ENCODE measurements at places on chromosomes 5 and 9.
A peak's percentile ranks its signal among the peaks of the same experiment; 100 is the strongest.

DNA sequence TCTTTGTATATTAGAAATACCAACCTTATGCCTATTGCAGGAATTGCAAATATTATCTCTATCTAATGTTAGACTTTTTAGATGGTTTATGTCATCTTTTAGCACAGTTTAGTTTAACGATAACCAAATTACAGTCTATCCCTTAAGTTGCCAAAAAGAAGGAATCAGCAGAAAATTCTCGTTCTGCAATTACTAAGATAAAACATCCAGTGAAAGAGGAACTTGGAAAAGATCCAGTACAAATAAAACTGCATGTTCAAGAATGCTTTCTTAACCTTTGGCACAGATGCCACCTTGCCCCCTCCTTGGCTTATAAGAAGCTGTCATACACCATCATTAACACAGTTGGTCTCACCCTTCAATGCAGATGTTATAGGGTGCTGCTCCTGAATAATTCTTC, 124.0 kb downstream of the SEMA5A start:
- DNase-seq, result no peak

- no peak for DNase-seq
Observed at GRCh38 chr9:134670851-134671281, 29.3 kb downstream of the COL5A1 start.

DNA sequence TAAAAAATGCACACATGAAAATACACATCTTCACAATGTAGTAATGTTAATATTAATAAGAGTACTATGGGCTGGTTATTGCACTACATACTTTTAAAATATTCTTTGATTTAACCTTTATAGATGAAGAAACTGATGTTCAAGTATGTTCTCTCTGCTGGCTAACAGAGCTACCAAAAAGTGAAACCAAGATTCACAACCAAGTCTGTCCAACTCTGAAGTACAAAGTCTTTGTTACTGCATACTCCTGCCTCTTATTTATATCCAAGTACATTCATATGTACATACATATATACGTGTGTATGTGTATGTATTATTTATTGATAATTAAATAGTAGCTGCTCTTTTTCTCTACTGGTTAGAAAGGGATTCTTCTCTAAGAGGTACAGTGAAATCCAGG, 325.6 kb downstream of the BNC2 start:
- DNase-seq, result no peak

DNA sequence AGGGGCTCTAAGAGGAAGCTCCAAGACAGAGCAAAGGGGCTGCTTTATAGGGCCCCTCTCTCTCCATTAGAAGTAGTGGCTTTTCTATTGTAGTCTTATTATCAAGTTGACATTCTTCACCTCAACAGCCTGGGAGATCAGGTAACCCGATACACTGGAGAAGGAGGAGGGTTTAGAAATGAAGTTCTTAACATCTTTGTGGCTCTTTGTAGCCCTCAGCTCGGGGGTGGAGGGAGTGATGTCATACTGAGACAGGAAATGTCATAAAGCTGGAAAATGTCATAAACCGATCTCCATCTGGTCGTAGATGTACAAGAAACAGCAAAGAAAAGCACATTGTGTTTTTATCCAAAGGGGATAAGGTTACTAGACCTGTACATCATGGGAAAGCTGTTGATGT, 17.9 kb downstream of the PDZD2 start:
- DNase-seq, result no peak

DNA sequence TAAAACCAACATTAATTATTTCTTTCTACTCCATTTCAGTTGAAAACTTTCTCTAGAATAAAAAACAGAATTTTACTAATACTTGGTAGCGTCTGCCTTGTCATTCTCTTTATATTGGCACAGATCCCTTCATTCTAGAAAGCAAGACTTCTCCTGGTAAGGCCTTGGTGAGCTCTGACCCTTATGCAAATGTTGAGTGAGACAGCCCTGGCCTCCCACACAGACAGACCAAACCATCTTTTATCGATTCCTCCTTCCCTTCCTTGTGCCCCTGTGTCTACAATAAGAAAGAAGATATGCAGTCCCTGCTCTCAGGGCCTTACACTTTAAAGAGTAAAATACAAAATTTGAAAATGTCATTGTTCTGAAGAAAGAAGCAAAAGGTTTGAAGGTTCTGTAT, 262.2 kb downstream of the EFNA5 start:
- no peak for DNase-seq

DNA sequence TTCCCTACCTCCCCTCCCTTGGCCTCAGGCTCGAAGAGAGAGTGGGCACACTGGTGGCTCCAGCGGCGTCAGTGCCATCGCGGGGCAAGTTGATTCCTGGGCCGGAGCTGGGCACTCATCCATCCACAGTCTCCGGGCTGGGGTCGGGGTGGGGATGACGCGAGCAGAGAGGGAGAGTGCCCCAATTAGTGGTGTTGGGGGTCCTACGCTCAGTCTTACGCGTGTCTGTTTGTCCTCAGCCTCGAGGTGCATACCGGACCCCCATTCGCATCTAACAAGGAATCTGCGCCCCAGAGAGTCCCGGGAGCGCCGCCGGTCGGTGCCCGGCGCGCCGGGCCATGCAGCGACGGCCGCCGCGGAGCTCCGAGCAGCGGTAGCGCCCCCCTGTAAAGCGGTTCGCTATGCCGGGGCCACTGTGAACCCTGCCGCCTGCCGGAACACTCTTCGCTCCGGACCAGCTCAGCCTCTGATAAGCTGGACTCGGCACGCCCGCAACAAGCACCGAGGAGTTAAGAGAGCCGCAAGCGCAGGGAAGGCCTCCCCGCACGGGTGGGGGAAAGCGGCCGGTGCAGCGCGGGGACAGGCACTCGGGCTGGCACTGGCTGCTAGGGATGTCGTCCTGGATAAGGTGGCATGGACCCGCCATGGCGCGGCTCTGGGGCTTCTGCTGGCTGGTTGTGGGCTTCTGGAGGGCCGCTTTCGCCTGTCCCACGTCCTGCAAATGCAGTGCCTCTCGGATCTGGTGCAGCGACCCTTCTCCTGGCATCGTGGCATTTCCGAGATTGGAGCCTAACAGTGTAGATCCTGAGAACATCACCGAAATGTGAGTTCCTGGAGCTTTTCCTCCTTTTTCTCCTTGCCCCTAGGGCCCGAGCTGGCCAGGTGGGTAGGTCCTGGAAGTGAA, 861 bp downstream of the NTRK2 start:
- no peak for DNase-seq

DNA sequence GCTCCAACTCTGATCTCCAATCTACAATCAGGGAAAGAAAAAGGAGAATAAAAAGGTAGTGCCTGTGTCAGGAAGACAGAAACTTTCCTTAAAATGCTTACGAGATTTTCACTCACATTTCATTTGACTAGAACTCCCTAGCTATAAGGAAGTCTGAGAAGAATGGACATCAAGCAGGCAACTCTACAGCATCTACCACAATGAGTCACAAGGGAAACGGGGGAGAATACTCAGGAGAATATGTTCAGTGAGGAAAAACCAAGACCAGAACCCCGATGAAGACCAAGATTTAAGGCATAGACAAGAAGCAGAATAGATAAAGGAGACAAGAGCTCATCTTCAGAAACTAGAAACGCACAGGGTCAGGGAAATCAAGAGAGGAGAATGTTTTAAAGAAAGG, 9.0 kb upstream of the SETD9 start:
- no peak for DNase-seq

- DNase-seq, result no peak
Observed at GRCh38 chr9:36456480-36457065, 56.5 kb upstream of the RNF38 start.

- DNase-seq, result no peak
Observed at GRCh38 chr5:32059761-32060530, 114.2 kb downstream of the GOLPH3 start.

- no peak for DNase-seq
Observed at GRCh38 chr5:96716007-96716406, 53.8 kb downstream of the CAST start.

GRCh38 chr9:114400219-114400618, 12.4 kb upstream of the AKNA start:
- DNase-seq, result no peak

- DNase-seq, result no peak
Observed at GRCh38 chr9:70535546-70536323, 121.3 kb upstream of the KLF9 start.

GRCh38 chr5:6188344-6188743, 190.0 kb downstream of the MED10 start:
- DNase-seq, result peak; percentile 68

- no peak for DNase-seq
Observed at GRCh38 chr9:92657296-92658094, 12.4 kb downstream of the IPPK start.

GRCh38 chr9:135885100-135885853, 22.1 kb downstream of the CAMSAP1 start:
- no peak for DNase-seq

DNA sequence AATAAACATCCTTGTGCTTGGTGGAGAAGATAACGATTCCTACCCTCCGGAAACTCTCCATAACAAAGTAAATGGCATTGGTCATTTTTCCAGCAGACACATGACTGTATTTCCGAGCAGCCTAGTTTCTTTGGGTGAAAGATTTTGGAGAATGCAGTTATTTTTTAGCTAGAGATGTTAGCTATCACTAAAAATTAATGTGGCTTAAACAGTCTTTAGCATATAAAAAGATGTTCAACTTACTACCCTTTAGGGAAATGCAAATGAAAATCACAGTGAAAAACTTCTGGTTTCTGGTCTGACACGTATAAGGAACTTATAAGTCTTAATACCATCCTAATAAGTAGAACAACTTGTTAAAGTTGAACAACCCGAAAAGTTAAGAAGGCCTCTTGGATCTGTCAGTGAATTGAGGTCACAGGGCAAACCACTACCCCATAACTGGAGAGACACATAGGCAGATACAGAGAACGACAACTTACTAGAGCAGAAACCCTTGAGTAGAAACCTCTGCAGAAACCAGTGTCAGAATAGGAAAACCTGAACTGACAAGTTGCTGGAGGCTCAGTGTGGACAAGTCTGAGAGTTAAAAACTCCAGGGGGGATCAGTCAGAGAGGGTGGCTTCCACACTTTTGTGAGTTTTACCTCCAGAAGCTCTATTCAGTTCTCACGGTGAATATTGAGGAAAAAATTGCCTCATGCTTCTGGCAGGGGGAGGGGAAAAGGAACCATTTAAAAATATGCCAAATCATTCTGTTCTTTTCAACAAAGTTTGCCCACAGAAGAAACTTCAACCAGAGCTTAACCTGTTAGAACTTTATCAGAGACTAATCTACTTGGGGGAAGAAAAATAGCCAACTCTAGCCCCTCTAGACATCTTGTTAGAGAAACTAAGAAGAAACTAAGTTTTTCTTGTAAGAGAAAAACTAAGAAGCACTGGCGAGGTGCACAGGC, 325.2 kb upstream of the RPS23 start:
- no peak for DNase-seq

- no peak for DNase-seq
Observed at GRCh38 chr9:34684816-34685215, 6.3 kb downstream of the CCL19 start.

- DNase-seq, result no peak
Observed at GRCh38 chr5:134845335-134845851, 375 bp upstream of the C5orf24 start.

- peak; percentile 95 for DNase-seq
Observed at GRCh38 chr9:21994556-21995005, at the start of gene CDKN2B-AS1. TSS of gene CDKN2B-AS1 (plus strand) at chr9:21994791.

DNA sequence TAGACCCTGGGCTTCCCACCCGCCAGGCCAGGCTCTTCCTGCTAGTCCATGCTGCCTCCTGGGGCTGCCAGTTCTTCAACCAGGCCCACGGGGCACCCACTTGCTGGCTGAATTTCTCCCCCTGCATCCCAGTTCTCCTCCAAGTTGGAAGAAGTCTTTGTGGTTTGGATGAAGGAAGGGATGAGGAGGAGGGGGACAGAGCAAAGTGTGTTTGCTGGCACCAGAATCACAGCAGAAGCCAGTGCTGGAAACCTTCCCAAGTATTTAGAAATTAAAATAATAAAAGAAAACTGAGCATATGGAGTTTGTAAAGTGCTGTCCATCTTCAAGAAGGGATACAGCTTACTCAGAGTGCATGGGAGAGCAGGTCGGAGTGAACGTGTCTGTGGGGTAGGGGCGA, 19.4 kb upstream of the UNC5A start:
- no peak for DNase-seq

DNA sequence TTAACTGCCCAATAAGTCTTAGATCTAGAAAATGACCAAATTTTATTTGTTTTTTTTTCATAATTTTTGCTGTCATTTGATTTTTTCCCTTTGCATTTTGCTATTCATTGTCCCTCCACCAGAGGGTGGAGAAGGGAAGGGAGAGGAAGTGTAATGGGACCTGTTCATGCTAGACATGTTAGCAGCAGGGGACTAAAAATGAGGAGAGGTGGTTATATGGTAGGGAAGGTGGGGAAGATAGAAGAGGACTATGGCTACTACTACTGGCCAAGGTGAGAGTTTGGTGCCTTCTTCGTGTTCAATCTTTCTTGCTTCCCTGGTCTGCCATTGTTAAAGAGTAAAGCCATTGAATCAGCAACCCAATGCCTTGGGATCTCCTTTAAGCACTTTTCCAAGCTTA, 6.4 kb downstream of the GRIA1 start:
- DNase-seq, result no peak

DNA sequence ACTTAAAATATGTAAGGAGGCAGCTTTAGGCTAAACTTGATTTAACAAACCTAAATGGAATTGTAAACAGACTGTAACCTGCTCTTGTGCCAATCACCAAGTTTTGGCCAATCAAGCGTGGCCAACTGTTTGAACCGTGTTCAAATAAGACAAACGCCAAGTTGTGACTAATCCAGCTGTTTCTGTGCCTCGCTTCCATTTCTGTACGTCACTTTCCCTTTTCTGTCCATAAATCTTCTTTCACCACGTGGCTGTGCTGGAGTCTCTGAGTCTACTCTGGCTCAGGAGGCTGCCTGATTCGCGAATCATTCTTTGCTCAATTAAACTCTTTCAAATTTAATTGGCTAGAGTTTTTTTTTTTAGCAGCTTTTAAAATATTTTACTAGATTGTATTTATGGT, 71.3 kb downstream of the LIX1 start:
- DNase-seq, result no peak

DNA sequence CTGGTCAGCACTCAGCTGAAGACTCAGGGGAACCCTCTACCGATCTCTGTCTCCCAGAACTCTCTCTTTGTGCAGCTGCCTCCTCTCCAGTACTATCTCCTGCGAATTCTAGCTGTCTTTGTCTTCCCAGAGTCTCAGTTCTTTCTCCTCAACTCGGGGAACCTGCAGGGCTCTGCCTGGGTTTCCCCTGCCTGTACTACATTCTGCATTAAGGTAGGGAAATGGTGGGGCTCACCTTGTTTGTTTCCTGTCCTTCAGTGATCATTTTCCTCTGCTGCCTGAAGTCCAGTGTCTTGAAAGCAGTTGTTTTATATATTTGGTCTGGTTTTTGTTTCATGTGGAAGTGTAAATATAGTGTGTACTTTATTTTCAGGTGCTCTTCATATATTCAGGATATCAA, 43.1 kb upstream of the IGFBPL1 start:
- DNase-seq, result peak; percentile 47

Data from NCI-H1092 (cell line).